ENCODE measurements at places on chromosomes 16 and 17. TPM values are rescaled to one million over a fixed set of nuclear protein-coding genes. Genes with fewer than 3 reads are reported as not detected.

The NPIPA2 gene
- not detected for total RNA-seq

The KRT20 gene
- total RNA-seq, result not detected

The KRT36 gene
- 0.12 TPM for total RNA-seq

The DRC3 gene
- total RNA-seq, result 3.0 TPM

The HLF gene
- total RNA-seq, result under 0.01 TPM

The CACNG5 gene
- not detected for total RNA-seq

The DRC7 gene
- total RNA-seq, result 0.23 TPM

The C16orf54 gene
- total RNA-seq, result not detected

Data from smooth muscle cell of the coronary artery (primary cell).